ENCODE measurements at places on chromosomes 11 and 22.

DNA sequence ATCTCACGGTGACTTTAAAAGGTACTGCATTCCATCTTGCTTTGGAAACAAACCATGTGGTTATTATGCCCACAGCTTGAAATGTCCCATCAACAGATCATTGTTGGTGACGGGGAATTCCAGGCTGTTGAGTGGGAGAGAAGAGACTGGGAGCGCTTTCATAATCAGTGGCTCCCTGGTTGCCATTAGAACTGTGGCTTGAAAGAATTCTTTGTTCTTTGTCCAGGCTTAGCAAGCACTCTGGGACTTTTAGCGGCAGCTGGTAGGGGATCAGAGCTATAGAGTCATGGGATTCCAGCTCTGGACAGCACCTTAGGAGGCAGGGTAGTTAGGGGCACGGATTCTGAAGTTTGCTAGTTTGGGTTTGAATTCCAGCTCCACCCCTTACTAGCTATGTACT lies 22.0 kb downstream of the MMP20 start:
- DNase-seq, result no peak

GRCh38 chr22:26898946-26899605 lies 241.7 kb downstream of the MIAT start:
- no peak for DNase-seq

DNA sequence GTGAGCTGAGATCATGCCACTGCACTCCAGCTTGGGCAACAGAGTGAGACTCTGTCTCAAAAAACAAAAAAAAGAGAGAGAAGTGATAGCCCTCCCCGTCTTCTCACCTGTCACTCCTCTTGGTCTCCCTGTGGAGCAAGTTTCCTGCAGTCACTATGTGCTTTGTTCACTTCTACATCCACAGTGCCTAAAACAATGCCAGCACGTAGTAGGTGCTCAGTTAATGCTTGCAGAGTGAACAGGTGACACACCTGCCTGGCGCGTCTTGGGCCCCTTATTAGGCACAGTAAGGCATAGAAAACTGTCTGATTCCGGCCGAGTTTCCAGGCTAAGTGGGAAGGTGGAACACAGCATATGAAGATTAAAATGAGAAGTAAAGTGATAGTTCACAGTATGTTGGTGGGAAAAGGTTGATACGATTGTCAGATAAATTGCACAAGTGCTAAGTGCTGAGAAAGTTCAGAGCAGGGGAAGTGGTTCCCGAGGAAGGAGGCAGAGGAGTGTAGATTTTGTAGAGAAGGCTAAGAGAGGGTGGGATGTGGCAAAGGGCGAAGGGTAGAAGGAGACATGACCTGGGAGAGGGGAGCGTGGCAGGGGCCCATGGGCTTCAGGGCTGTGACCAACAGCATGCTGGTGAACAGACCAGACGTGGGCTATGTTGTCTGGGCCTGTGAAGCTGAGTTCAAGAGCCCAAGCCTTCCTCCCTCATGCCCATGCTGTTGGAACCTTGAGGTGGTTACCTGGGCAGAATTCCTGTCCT lies 41.9 kb downstream of the BCR start:
- no peak for DNase-seq

- DNase-seq, result no peak
These were observed 1013.0 kb downstream of the OPCML start for GRCh38 chr11:132519241-132519815.

DNA sequence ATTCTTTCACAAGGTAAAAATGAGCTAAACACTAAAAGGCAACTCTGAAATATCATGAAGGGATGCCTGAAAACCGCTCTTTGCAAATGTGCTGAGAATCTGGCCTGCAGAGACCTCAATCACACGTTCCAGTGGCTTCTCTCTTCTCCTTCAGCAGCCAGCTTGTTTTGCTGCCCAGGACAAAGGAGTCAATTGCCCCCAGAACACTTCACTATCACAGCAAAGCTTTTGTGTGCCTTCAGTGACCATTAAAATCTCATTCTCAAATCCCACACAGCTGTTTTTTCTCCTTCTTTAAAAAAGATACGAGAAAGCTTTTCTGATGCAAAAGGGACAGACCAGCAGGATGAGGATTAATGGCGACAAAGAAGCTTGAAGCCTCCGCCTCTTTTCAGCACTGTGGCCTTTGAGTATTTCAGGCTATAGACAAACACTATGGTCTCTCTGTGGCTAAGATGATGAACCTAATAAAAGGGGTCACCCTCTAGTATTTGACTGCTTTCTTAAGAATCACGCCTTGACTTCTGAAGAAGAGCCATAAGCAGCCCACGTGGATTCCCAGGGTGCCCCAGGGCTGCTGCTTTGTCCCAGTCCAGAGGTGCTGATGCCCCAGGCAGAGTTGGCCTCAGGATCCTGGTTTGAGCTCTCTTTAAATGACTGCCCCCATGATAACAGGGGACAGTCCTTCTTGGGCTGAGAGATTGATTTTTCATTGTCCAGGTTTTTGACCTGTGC lies 33.4 kb upstream of the NRIP3 start:
- no peak for DNase-seq

GRCh38 chr11:6655790-6656583 lies at the start of gene DCHS1:
DCHS1 (minus strand) TSS chr11:6655809; CDS start chr11:6641613, 14,196 bp downstream.
- DNase-seq, result no peak

DNA sequence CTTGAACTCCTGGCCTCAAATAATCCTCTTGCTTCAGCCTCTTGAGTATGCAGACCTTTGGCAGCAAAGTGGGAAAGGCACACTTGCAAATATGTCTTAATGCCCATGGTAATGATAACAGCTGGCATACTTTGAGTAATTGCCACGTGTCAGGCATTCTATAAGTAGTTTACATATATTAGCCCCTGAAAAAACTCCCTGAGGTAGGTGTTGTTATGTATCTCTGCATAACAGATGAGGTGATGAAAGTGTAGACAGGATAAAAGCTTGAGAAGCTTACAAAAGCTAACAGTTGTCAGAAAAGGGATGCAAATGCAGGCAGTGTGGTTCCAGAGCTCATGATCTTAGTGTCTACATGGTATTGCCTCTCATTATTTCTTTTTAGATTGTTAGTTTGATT lies 291.1 kb upstream of the C11orf87 start:
- no peak for DNase-seq

GRCh38 chr11:46918083-46918787 lies at the start of gene LRP4:
LRP4 (minus strand) TSS chr11:46918550; CDS start chr11:46918379, 171 bp downstream.
- no peak for DNase-seq

- DNase-seq, result no peak
These were observed 16.2 kb downstream of the API5 start for GRCh38 chr11:43327987-43328386.

DNA sequence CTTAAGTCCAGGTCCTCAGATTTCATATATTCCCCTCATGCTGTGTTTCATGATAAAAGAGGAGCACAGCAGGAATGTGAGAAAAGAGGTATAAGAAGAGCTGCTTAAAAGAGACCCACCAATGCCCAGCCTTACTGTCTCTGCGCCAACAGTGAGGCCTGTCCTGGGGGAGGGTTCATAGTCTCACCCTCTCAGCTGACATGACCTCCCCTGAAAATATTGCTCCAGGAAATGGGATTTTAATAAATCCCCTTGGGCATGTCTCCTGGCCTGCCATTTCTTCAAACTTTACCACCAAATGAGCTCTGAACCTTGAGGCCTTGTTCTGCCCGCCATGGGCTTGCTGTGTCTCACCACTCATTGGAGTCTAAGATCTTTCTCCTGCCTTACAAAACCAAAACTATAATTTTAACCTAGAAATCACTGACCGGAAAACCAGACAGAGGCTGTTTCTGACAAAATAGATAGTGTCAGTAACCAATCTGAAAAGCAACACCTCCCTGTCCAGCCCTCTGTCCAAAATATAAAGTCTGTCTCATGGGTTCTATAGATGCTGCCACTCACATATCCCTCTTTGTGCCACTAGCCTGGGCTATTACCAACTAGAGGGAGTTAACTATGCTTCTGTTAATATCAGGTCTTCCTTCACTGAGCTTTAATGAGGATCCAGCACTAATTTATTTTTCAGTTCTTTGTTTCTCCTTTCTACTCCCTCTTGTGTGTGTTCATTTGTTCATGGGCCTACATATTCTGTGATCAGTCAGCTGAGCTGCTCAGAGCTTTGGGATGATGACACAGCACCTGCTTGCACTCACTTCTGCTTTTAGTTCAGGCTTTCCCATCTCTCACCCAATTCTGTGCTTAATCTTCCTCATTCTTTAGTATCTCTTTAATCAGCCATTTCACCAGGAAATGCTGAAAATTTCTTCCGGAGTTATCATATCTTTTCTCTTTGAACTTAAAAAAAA lies at the start of gene OR2AG2:
Gene OR2AG2 (minus strand): TSS at position 51 of the 968 bp plus-strand sequence. CDS start 3,019 bp downstream, outside the sequence.
- no peak for DNase-seq

DNA sequence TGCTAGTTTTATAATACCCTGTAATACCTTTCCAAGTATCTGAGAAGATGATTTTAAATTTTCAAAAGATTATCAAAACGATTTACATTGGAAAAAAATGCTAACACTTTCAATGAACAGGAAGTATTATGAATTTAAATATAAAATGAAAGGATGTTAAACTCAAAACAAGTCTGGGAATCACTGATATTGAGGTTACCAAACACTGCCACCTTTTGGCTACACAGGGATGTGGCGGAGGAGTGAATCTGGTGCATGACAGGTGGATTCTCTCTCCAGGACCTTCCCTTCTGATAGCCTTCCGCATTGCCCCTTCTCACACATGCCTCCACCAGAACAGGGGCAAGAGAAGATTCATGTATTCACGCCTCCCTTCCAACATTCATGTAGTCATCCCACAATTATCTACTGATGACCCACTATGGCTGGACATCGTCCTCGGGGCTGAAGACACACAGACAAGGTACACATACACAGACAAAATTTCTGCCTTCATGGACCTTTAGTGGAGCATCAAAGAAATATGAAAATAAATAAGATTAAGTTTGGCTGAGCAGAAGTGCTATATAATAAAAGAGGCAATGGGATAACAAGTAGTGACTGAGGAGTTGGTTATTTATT lies 34.7 kb downstream of the ATG16L2 start:
- DNase-seq, result peak; percentile 33

- DNase-seq, result no peak
These were observed 25.0 kb downstream of the MED15 start for GRCh38 chr22:20532256-20532993.

DNA sequence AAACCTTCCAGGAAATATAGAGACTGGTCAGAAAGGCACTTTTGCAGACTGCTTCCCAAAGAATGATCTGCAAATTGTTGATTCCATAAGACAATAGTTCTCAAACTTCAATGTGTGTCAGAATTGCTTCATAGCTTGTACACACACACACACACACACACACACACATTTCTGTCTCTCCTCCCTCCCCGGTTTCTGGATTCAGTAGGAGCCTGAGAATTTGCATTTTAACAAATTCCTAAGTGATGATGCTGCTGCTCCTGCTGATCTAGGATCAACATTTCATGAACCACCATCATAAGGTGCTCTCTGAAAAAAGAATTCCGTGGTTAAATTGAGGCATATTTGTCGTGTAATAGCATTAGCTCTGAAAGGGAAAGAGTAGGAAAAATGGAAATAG lies 35.3 kb upstream of the FZD4 start:
- DNase-seq, result no peak

DNA sequence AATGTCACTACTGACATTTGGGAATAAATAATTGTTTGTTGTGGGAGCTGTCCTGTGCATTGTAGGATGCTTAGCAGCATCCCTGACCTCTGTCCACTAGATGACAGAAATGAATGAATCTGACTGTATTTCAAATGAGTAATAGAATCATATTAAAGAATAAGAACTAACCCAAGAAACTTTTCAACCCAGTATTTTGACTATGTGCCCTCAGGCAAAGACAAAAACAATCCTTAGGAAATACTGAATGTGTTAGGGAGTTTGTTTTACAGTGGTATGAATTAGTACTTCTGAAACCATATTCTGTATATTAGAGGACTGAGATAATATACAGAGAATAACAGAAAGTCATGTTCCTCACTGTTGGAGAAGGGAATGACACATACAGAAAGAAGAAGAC lies 320.9 kb upstream of the PITPNB start:
- DNase-seq, result no peak

- no peak for DNase-seq
These were observed 36.6 kb upstream of the CREB3L1 start for GRCh38 chr11:46240861-46241260.

DNA sequence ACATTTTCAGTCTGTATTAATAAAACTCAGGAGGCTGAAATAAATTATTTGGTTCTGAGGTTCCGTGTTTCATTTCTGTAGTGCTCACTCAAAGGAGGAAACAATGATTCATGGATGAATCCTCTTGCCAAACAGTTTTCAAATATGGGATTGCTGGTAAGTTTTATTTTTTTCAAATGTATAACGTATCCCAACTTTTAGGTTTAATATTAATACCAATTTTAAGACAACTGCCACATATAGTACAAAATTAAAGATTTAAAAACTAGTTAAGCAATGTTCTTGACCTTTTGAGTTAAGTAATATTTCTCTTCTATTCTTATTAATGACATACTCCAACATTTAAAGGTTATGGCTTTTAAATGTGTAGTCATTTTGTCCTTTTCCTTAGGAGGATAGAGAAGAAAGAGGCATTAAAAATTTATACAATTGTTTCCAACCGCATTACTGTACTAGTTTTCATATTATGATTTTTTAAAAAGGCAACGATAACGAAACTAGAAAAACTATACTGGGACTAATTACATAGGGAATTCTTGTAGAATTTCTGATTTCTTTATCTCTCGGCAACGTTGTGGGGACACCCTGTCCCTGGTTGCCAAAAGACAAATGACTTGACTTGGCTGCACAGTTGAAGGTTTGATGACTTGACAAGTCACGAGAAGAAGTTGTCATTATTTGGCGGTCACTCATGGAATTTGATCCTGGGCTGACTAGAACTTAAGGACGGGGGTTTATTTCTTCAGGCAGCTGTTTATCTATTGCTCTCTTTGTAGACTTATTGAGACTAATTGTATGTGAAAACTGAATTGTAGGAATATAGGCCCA lies 69.1 kb upstream of the ADSL start:
- no peak for DNase-seq

DNA sequence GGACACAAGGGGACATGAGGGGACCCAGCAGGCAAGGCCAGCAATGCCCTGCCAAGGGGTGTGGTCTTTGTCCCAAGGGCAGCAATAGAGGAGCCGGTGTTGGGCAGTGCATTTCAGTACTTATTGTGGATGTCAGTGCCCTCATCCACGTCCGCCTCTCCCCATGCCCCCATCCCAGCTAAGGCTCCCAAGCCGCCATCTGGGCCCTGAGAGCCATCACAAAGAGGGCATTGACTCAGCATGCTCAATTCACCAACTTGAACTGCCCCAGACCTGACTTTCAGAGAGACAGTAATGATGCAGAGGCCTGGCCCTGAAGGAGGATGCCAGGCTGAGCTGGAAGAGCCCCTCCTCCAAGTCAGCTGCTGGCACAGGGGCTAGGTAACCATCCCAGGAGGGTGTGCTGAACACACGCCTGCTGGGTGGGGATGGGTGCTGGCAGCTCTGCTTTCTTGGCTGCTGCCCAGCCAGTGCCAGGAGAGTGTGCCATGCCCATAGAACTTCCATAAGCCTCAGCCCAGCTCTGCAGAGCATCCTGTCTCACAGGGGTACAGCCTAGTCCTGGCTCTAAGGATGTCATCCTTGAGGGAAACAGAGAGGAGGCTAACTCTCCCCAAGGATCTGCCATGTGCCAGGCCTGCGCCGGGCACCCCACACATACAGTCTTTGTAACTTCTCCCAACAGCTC lies 46.5 kb downstream of the PDE2A start:
- DNase-seq, result no peak
